ENCODE measurements at places on chromosomes 1 and 21.

GRCh38 chr21:29193901-29194300 lies 63.5 kb downstream of the MAP3K7CL start:
- DNase-seq: no peak

GRCh38 chr21:45769294-45769693 lies 125.8 kb downstream of the PCBP3 start:
- DNase-seq: no peak

- DNase-seq: peak; percentile 8
Measured at GRCh38 chr1:119475866-119476439, 31.1 kb upstream of the HSD3B1 start.

GRCh38 chr1:32893198-32894018 lies 7.1 kb downstream of the HPCA start:
- DNase-seq: no peak

DNA sequence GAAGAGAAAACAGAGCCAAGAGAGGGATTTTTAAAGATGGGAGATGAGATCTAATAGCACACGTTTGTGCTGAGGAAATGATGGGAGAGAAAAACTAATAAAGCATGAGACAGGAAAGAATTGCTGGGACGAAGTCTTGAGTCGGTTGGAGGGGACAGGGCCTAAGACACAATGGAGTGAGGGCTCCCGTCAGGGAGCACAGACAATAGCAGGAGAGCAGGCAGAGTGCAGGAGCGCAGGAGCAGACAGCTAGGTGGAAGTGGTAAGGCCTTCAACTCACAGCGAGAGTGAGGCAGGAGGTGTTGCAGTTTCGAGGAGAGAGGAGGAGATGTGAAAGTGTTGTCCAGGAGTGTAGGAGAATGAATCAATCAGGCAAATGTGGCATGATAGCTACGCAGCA lies 59.9 kb upstream of the SOX13 start:
- no peak for DNase-seq

GRCh38 chr1:109475261-109475660 lies 8.4 kb upstream of the ATXN7L2 start:
- DNase-seq: no peak

GRCh38 chr1:207832796-207833195 lies 78.1 kb downstream of the CD34 start:
- DNase-seq: no peak

- DNase-seq: no peak
Measured at GRCh38 chr1:21381354-21381753, 58.6 kb upstream of the NBPF3 start.

DNA sequence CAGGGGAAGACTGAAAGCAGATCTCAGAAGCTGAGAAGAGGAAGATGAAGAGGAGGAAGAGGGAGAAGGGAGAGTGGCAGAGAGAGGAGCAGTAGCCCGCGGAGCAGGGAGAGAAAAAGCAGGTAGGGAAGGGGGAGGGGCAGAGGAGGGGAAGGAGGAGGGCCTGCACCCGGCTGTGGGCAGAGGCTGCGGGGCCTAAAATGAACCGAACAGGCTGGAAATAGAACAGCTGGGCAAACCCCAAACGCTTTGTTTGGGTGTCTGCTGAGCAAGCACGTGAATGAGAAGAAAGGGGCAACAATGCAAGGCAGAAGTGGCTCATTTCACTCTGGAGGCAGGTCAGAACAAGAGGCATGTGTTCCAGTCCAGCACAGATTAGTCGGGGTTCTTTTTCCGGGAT lies 33.5 kb downstream of the KCNC4 start:
- no peak for DNase-seq

DNA sequence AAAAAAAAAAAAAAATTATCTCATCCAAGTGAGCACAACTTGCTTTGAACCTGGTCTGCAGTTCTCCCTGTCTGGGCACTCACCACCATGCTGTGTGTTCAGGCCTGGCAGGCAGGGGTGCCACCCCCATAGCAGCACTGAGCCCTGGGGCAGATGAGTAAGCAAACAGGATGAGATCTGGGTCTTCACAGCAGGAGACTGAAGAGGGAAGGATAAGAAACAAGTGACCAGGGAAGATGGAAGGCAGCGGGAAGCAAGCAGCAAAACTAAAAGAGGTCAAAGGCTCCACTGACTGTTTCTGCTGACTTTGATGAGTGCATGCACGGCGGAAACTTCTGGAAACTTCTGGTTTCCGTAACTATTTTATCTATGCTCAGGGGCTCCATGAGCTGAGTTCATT lies 133.5 kb upstream of the SOD1 start:
- no peak for DNase-seq

DNA sequence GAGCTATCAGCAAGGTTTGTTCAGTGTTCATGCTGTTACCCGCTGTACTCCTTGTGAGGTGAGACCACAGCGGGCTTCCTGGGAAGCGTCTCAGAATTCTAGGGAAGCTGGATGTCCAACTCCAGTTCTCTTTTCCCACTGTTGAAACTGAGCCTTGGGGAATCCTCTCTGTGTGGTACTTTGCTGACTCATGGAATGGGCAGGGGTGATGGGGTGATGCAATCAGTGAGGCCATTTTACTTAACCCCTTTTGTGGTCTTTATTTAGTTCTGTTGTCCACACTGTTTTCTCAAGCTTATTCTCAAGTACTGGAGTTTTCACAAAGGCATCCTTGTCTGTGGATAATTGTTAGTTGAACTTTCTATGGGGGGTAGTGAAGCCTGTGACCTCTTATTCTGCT lies 42.6 kb downstream of the ACKR1 start:
- DNase-seq: no peak
